ENCODE measurements at places on chromosomes 4 and X.

DNA sequence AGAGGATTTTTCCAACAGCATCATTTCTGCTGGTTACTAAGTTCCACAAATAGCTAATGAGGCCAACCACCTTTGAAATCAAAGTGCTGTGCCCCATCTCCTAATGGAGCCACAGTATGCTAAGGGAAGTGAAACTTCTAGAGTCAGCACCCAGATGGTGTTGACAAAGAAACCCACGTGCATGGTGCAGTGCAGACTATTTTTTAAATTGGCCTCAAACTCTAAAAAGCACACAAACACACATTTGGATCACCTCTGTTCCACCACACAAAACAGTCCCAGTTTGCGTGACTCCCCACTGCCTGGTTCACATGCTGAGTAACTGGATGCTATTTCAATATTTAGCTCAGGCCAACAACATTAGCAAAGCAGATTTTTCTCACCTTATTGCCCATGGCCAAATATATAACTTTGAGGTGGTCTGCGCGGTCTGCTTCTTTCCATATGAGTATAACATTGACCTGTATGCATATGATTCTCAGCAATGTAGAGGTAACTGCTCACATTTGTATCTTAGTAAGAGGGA is 69.9 kb downstream of the AMELX start:
- DNase-seq = no peak

DNA sequence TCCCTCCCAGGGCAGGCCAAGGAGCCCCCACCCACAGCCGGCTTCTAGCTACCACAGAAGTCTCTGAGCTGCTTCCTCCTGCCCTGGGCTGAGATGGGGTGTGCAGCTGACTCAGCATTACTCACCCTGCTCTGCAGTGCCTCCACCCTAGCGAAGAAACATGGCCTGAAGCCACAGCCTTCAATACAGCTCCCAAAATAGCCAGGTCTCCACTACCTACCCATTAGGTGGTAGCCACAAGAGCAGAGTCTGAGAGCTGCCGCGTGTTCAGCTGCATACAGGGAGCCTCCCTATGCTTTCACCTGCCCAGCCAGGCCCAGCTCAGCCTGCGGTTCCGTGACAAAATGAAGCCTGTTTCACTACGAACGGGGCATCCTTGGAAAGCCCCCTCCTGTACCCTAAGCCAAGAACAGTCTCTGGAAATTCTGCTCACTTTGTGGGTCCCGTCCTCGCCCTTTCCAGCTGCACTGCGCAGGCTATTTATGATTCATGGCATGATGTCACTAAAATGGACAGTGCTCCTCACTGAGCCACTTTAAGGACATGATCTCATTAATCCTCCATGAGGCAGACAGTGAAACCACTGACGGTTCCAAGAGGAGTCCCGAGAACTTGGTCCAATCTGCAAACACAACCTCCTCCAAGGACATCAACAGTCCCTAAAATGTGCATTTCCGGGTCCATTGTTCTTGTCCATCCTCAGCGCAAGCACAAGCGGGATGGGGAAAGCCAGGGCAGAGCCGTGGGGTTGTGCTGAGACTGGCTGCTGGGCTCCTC is 20.2 kb downstream of the WDR1 start:
- DNase-seq = peak; percentile 83

- no peak for DNase-seq
These were observed 54.3 kb downstream of the TSC22D3 start for GRCh38 chrX:107721318-107721717.

DNA sequence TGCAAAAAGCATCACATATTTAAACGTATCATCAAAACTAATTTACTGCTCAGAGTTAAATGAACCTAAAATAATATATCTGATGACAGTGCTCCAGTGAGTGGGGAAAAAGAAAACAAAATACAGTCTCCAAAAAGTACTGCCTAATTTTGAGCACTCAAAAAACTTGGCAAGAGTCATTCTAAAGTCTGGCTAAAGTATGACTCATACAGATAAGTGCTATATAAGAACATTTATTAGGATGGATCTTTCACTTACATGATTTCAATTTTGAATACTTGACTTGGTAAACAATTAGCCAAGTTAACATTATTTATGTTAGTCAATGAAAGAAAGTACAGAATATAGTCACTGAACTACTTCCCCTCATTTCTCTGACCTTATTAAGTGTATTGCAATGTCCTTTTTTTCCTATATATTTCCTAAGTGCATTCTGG is 27.2 kb downstream of the FBXO8 start:
- DNase-seq = no peak

GRCh38 chrX:18937173-18937572 is 46.7 kb downstream of the PHKA2 start:
- DNase-seq = no peak

DNA sequence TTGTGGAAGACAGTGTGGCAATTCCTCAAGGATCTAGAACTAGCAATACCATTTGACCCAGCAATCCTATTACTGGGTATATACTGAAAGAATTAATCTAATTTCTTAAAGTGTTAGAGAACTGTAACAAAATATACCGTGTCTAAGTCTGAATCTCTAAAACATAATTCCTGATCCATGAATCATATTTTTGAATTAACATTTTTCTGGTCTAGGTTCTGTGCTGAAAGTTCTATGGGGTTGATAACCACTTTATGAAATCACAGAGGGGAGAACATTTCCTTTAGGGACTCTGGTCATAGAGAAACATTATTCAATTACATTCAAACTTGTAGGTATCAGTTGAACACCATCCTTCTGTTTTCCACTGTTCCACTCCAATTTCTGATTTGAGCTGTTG is 91.9 kb upstream of the ETNPPL start:
- DNase-seq = no peak

DNA sequence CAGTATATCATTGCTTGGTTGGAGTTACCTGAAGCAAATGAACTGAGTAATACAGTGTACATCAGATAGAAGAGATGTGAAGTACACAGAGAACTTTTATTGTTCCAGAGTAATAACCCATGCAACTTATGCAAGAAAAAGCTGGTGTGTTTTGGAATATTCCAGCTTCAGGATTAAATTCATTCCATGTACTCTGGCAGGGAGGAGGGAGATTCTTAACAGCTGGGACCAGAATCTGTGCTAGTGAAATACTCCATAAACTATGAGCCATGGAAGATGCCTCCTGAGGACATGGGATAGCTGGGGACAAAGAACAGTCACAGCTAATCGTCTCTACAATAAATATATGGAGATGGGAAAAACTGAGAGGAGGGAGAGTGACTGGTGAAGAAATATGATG is 101.6 kb upstream of the OTUD4 start:
- no peak for DNase-seq

DNA sequence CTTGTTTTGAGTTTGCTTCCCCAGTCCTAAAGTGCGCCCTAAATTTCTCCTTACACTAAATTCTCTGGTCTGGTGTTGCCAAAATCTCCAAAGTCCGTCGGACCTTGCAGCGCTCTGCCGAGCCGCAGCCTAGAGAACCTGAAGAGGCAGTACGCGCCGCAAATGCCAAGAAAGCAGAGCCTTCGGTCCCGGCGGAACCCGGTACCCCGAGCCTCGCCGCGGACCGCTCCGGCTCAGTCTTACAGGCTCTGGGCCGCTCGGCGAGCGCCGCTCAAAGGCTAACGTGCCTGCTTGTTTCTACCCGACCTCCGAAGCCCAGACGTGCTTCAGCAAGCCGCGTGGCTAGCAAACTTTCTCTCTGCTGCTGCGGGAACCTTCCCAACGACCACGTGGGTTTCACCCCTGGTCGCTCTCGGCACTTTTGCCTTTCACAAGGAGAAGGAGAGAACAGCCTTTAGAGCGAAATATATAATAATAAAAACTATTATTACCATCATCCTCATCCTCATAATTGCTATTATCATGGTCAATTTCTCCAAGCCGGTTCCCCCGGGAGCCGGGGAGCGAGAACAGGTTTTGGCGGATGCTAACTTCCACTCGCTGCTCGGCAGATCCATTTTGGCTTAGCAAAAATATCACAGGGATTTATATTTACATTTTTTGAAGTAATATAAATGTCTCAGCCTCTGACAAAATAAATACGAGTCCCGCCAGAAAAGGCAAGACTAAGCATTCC is 2.2 kb upstream of the HTR2C start:
- DNase-seq = no peak

DNA sequence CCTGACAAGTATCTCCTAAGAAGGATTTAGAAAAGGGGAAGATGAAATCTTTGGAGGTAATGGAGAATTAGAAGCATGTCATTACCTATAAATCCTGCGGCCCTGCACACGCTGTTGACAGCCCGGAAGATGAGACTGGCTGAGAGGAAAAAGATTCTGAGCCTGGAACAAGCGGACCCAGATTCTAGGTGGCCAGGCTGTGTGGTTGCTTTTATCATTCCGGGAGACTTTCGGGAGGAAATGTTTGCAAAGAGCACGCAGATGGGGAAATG is 5.8 kb upstream of the PPP2R3B start:
- DNase-seq = no peak
